Peyer's patch (tissue), 4 donors: ENCODE measurements at places on chromosomes 16 and 17. TPM values are rescaled to one million over a fixed set of nuclear protein-coding genes. Genes with fewer than 3 reads are reported as not detected.

CD300LB gene
- not detected for total RNA-seq

NPIPA8 gene
- not detected for total RNA-seq

GRCh38 chr16:56935201-56935600 lies 3.3 kb downstream of the HERPUD1 start:
- no peak for DNase-seq
- H3K4me3 ChIP-seq: peak overlapping the region; percentile 99
- H3K36me3 ChIP-seq: no peaks in the 10 kb centered on the region

GRCh38 chr17:76197911-76198310 lies 42.4 kb downstream of the RNF157 start:
- DNase-seq: no peak
- peaks cover 3% of the 10 kb centered on the region for H3K36me3 ChIP-seq
- no peak overlapping the region for H3K4me3 ChIP-seq
- no peak overlapping the region for H3K27ac ChIP-seq
- H3K27me3 ChIP-seq: no peaks in the 10 kb centered on the region

- no peak overlapping the region for H3K27ac ChIP-seq
- no peak for DNase-seq
- no peaks in the 10 kb centered on the region for H3K4me1 ChIP-seq
- no peaks in the 10 kb centered on the region for H3K36me3 ChIP-seq
- no peaks in the 10 kb centered on the region for H3K27me3 ChIP-seq
Measured at GRCh38 chr16:24046442-24046841, 209.7 kb upstream of the CACNG3 start.

GRCh38 chr16:85458968-85459367 lies 154.2 kb upstream of the GSE1 start:
- H3K36me3 ChIP-seq: no peaks in the 10 kb centered on the region
- no peak overlapping the region for H3K4me3 ChIP-seq
- peak overlapping the region; percentile 81 for H3K27ac ChIP-seq
- H3K27me3 ChIP-seq: no peaks in the 10 kb centered on the region
- peaks cover 3% of the 10 kb centered on the region for H3K4me1 ChIP-seq
- DNase-seq: no peak
